Kidney capillary endothelial cell (primary cell): ENCODE measurements at places on chromosomes 16 and 17.

DNA sequence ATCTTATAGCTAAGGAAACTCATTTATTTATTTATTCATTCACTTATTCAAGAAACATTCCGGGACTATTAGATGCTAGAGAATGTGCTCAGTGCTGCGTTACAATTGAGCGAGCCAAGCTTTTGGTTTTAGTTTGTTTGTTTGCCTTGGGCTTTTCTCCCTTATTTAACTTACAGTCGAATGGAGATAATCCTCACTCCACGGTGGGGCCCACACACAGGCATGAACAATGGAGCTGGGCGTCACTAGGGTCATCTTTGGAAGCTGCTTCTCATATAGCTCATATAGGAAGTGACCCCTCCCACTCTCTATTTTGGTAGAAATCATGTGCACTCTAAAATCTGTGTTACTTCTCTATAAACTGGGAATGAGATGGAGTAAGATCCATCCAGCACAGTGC lies 210.0 kb downstream of the TMEM114 start:
- no peak for DNase-seq

DNA sequence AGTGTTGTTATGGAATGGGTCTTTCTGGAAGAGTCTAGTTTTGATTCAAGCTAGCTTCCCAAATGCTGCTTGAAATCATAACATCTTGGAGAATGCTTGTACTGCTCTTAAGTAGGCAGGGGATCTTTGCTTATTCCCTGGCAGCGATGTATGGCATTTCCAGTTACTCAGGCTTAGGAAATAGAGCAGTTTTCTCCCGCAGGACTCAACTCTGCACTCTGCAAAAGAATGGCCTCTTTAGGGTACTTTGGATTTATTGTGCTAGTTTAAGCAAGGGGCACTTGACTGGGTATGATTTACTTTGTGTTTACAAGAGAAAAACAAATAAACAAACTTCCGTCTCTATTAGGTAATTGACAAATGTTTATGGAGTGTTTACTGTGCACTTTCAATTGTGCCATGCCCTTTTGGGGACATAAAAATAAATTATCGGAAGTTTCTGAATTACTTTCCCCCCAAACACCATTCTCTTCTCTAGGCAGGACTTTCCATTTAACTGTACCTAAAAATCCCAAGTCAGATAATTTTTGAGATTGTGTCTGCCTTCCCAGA lies 164.0 kb downstream of the MAP2K6 start:
- DNase-seq: no peak

DNA sequence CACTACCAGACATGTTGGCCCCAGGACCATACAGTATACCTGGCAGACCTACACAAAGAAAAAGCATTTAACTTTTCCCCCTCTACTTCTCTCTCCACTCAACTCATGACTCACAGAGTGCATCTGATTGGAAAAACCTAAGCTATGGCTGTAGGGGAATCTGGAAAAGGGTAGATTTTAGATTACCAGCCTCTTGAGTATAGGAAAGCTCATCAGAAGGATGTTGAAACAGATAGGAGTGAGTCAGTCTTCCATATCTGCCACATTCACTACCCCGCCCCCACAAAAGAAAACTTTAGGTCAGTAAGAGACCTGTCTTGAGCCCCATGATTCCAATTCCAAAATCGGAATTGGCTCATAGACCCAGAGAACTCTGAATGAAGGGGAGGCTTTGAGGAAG lies 12.3 kb downstream of the KRT9 start:
- DNase-seq: no peak

GRCh38 chr17:42608305-42609181 lies 631 bp downstream of the RETREG3 start:
- DNase-seq: no peak

GRCh38 chr16:88943131-88943664 lies 33.8 kb downstream of the CBFA2T3 start:
- DNase-seq: no peak

GRCh38 chr16:89507834-89508590 lies at the start of gene SPG7:
Gene SPG7, plus strand, starts transcription at chr16:89508403. Its CDS starts 15 bp downstream, at chr16:89508418.
- DNase-seq: peak; percentile 80

DNA sequence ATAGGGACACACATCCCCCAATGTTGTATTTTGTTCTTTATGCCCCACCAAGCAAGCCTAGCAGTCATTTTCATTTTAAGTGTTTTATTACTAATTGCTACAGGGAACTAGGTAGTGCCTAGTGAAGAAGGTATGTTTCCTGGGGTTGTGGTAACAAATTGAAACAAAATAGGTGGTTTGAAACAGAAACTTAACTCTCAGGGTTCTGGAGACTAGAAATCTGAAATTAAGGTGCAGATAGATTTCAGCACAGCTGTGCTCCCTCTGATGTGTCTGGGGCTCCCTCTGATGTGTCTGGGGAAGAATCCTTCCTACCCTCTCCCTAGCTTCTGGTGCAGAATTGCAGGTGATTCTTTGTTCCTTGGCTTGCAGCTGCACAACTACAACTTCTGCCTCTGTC lies 390.1 kb downstream of the ZFHX3 start:
- no peak for DNase-seq

GRCh38 chr16:24568392-24568791 lies 29.0 kb downstream of the RBBP6 start:
- DNase-seq: peak; percentile 17

DNA sequence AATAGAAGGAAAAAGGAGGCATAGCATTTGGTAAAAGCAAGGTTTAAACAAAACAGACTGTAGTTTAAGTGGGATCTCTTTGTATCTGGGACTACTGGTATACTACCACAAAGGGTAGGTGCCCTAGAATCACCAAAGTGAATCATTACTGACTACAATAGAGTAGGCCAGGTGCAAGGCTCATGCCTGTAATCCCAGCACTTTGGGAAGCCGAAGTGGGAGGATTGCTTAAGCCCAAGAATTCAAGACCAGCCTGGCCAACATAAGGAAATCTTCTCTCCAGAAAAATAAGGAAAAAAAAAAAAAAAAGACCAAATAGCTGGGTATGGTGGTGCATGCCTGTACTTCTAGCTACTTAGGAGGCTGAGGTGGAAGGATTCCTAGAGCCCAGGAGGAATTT lies 60.8 kb upstream of the CORO6 start:
- DNase-seq: no peak

DNA sequence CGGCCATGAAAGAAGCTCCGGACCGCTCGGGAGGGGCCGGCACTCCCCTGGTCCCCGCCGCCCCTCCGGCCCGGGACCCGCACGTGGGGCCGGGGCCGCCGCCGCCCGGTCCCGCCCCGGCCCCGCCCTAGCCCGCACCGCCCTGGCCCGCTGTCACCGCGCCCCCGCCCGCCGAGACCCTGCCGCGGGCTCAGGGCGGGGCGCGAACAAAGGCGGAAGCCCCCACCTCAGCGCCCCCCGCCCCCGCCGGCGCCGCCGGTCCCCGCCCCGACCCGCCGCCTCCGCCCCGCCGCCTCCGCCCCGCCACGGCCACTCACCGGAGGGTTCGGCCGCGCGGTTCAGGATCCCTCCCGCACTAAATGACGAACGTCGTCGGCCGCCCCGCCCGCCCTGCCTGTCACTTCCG lies at the start of gene ARHGDIA:
Gene ARHGDIA (minus strand): TSS at position 357 of the 406 bp plus-strand sequence. CDS start 1,407 bp downstream, outside the sequence.
- DNase-seq: no peak

DNA sequence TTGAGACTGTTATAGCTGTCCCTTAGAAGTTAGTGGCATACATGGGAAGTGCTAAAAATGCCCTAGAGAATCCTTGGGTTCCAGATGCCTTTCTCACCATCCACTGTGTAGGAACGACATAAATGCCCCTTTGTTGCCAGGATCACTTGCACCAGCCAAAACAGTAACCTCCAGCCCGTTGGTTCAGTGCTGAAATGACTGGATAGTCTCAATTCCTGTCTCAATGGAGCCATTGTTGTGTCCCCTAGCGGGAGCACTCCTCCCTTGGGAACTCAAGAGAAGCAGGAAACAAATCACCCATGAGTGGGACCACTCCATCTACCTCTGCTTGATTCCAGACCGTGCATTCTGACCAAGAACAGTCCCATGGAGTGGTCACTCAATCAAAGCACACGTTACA lies 23.1 kb downstream of the MPHOSPH6 start:
- no peak for DNase-seq

DNA sequence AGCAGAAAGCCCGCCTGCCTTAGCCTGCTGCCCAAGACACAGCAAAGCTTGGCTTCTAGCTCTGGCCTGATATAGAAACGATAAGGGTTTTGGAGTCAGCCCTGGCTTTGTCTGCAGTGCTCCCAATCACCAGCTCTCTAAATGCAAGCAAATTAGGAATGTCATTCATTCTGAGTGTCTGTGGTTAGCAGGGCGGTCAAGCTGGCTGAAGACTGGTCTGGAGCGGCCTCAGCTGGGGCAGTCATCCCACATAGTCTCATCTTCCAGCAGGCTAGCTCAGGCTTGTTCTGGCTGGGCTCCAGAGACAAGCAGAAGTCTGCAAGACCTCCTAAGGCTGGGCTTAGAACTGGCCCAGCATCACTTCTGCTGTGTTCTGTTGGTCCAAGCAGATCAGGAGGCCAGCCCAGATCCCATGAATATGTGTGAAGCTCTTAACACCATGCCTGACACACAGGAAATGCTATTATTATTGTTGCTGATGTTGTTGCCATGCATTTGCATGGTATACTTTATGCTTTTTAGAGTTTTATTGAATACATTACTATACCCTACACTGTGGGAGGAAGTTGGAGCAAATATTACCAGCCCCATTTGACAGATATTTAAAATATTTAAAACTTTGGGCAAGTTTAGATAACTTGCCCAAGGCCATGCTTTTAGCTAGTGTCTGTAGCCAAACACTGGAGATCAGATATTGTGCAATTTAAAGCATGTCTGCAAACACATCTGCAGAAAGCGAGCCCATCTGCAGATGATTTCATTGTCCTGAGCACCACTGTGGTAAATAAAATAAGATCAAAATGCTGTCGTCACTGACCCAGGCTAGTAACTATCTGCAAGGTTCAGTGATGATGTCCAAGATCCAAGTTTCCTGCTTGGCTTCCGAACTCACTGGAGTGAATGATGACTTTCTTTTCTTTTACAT lies 24.8 kb downstream of the TMC7 start:
- DNase-seq: no peak

- DNase-seq: peak; percentile 80
Measured at GRCh38 chr17:17921192-17922069, 50.8 kb downstream of the TOM1L2 start.
